CD4-positive, alpha-beta T cell (primary cell): ENCODE measurements at places on chromosomes 11 and 22. TPM values are rescaled to one million over a fixed set of nuclear protein-coding genes. Genes with fewer than 3 reads are reported as not detected.

- H3K36me3 ChIP-seq, result no peaks in the 10 kb centered on the region
- H3K4me1 ChIP-seq, result no peaks in the 10 kb centered on the region
- H3K27ac ChIP-seq, result no peak overlapping the region
- H3K4me3 ChIP-seq, result no peak overlapping the region
Observed at GRCh38 chr11:81568918-81569317, 1164.7 kb downstream of the FAM181B start.

GRCh38 chr11:4672470-4672869 lies 25.2 kb downstream of the OR51E2 start:
- DNase-seq, result no peak
- no peak overlapping the region for H3K27ac ChIP-seq
- H3K4me1 ChIP-seq, result no peaks in the 10 kb centered on the region
- H3K4me3 ChIP-seq, result no peak overlapping the region
- H3K27me3 ChIP-seq, result peaks cover 6% of the 10 kb centered on the region

DNA sequence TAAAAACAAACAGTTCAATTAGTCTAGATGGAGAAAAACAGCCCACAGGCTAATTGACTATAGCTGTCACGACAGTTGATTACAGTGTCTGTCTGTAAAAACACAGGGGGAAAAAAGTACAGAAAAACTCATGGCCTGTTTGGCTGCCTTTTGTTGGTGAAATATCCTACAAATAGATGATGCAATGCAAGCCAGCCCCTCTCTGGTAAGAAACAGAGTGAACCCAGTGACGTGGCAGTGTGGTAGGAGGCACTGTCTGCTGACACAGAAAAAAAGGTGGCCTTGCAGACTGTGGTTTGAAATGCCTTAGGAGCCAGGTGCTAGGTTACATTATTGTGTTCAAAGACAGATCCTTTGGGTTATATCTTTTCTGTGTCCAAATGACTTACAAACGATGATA lies 431.4 kb upstream of the CCDC90B start:
- DNase-seq, result no peak
- no peaks in the 10 kb centered on the region for H3K4me1 ChIP-seq
- H3K27me3 ChIP-seq, result peaks cover 3% of the 10 kb centered on the region
- H3K36me3 ChIP-seq, result no peaks in the 10 kb centered on the region
- no peak overlapping the region for H3K27ac ChIP-seq
- no peak overlapping the region for H3K4me3 ChIP-seq

DNA sequence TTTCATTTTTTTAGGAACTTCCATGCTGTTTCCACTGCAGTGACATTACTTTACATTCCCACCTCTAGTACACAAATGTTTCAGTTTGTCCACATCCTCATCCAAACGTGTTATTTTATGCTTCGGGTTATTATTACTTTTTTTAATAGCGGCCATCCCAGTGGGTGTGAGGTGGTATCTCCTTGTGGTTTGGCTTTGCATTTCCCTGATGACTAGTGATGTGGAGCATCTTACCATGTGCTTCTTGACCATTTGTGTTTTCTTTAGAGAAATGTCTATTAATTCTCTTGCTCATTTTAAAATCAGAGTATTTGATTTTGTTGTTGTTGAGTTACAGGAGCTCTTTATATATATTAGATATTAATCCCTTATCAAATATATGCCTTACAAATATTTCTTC lies 70.3 kb upstream of the ANO1 start:
- H3K36me3 ChIP-seq, result no peaks in the 10 kb centered on the region
- no peaks in the 10 kb centered on the region for H3K4me1 ChIP-seq
- H3K4me3 ChIP-seq, result no peak overlapping the region

DNA sequence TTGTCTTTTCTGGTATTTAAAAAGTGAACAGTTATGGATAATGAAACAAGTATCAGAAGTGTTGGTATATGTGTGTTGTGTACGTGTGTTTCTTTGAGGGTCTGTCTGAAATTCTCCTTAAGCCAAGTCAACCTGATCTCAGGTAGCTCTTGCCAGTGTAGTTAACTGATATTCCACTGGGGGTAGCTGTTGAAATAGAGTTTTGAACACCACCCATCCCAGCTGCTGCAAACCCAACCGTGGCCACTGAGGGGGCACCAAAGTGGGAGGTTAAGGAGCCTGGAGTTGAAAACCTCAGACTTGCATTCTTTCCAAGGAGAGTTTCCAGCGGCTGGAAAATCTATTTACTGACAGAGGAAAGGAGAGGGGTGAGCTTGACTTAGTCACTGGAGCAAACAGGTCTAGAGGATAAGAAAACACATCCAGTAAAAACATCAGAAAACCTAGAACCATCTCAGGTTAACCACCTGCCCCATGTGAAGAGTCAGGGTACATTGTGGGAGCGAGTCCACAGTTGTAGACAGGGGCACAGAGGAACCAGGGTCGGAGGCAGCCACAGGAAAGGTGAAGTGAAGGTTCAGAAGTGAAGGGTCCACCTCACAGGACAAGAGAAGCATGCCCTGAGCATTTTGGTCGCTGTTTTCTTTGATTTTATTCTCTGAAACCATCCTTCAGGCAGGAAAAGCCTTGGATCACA lies 8.8 kb upstream of the CUL5 start:
- no peak overlapping the region for H3K27ac ChIP-seq
- H3K27me3 ChIP-seq, result peaks cover 3% of the 10 kb centered on the region
- no peaks in the 10 kb centered on the region for H3K36me3 ChIP-seq

Gene DDT
- total RNA-seq, result 82.3 TPM

Gene DERL3
- total RNA-seq, result 0.66 TPM

DNA sequence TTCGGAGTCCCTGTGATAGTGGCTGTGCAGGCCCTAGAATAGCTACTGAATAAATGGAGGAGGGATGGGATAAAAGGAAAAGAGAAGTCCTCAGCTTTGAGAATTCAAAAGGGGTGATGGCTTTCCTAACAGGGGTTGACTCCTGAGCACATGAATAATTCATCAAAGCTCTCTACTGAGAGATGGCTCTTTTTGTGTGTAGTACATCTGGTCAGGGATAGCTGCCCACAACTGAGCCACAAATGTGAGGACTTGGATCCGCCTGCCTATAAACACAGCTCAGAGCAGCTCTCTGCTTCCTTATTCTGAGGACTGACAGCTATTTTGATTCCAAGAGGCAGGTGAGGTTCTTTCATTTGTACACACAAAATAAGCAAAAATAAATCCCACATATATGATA lies 82.3 kb downstream of the USP35 start:
- H3K27ac ChIP-seq, result no peak overlapping the region
- no peaks in the 10 kb centered on the region for H3K27me3 ChIP-seq
- H3K36me3 ChIP-seq, result no peaks in the 10 kb centered on the region

GRCh38 chr11:59866397-59866796 lies at the start of gene TCN1:
TSS of gene TCN1 (minus strand) at chr11:59866487. CDS start at chr11:59866470, 17 bp downstream.
- H3K27me3 ChIP-seq, result no peaks in the 10 kb centered on the region
- peak; percentile 13 for DNase-seq
- H3K4me3 ChIP-seq, result no peak within 1 kb of the TSS
- H3K4me1 ChIP-seq, result no peaks in the 10 kb centered on the region
- H3K36me3 ChIP-seq, result no peaks in the 10 kb centered on the region

GRCh38 chr11:47656260-47656885 lies 14.0 kb upstream of the MTCH2 start:
- H3K36me3 ChIP-seq, result no peaks in the 10 kb centered on the region
- no peak overlapping the region for H3K4me3 ChIP-seq
- H3K4me1 ChIP-seq, result no peaks in the 10 kb centered on the region
- no peaks in the 10 kb centered on the region for H3K27me3 ChIP-seq

GRCh38 chr11:72631806-72632731 lies 42.2 kb downstream of the PDE2A start:
- no peaks in the 10 kb centered on the region for H3K27me3 ChIP-seq
- DNase-seq, result no peak
- H3K4me3 ChIP-seq, result no peak overlapping the region
- no peak overlapping the region for H3K27ac ChIP-seq
- H3K4me1 ChIP-seq, result no peaks in the 10 kb centered on the region

- H3K4me1 ChIP-seq, result no peaks in the 10 kb centered on the region
- no peak overlapping the region for H3K27ac ChIP-seq
- no peak overlapping the region for H3K4me3 ChIP-seq
- peaks cover 26% of the 10 kb centered on the region for H3K27me3 ChIP-seq
- H3K36me3 ChIP-seq, result no peaks in the 10 kb centered on the region
Observed at GRCh38 chr22:48919851-48920589, 907.7 kb downstream of the BRD1 start.

GRCh38 chr22:33542153-33542552 lies 378.1 kb downstream of the LARGE1 start:
- no peak for DNase-seq
- H3K4me1 ChIP-seq, result no peaks in the 10 kb centered on the region
- no peaks in the 10 kb centered on the region for H3K27me3 ChIP-seq
- no peaks in the 10 kb centered on the region for H3K36me3 ChIP-seq

GRCh38 chr11:101279728-101280127 lies 150.1 kb upstream of the PGR start:
- H3K27me3 ChIP-seq, result no peaks in the 10 kb centered on the region
- H3K4me3 ChIP-seq, result no peak overlapping the region
- no peaks in the 10 kb centered on the region for H3K36me3 ChIP-seq
- H3K27ac ChIP-seq, result no peak overlapping the region

Gene SUSD2
- 0.80 TPM for total RNA-seq

Gene VSIG2
- total RNA-seq, result not detected

Gene PTH
- not detected for total RNA-seq

GRCh38 chr11:17116117-17116516 lies 38.6 kb upstream of the RPS13 start:
- H3K4me3 ChIP-seq, result no peak overlapping the region
- no peaks in the 10 kb centered on the region for H3K27me3 ChIP-seq
- no peak overlapping the region for H3K27ac ChIP-seq
- no peaks in the 10 kb centered on the region for H3K4me1 ChIP-seq

- H3K27me3 ChIP-seq, result no peaks in the 10 kb centered on the region
- DNase-seq, result no peak
- no peak overlapping the region for H3K4me3 ChIP-seq
- H3K27ac ChIP-seq, result no peak overlapping the region
Observed at GRCh38 chr11:17458268-17458667, 18.4 kb downstream of the ABCC8 start.

- no peaks in the 10 kb centered on the region for H3K27me3 ChIP-seq
- H3K36me3 ChIP-seq, result peaks cover 9% of the 10 kb centered on the region
- no peak overlapping the region for H3K4me3 ChIP-seq
- DNase-seq, result no peak
- H3K27ac ChIP-seq, result peak overlapping the region; percentile 34
Observed at GRCh38 chr11:36385121-36385970, 89.3 kb downstream of the PRR5L start.

Gene OR52H1
- total RNA-seq, result not detected

DNA sequence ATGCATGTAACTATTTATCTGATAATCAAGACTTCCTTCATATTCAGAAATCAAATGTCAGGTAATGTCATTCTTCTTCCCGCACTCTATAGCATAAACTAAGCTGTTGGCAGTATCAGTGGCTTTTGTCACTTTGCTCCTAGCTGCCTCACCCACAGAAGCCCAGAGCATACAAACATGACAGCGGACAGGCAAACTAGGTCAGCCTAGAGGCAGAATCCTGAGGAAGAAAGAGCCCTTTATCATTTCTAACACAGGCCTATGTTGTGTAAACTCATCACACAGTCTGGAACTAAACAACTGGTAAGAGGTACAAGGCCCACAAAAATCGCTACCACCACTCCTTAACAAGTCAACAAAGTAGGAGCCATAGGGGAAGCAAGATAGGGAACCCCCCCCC lies 21.0 kb downstream of the GUCY1A2 start:
- H3K27me3 ChIP-seq, result no peaks in the 10 kb centered on the region
- no peak overlapping the region for H3K4me3 ChIP-seq
- H3K27ac ChIP-seq, result no peak overlapping the region
- no peak for DNase-seq
- H3K36me3 ChIP-seq, result no peaks in the 10 kb centered on the region
- no peaks in the 10 kb centered on the region for H3K4me1 ChIP-seq

GRCh38 chr22:39514373-39514973 lies 5.9 kb upstream of the ATF4 start:
- DNase-seq, result no peak
- peaks cover 8% of the 10 kb centered on the region for H3K4me1 ChIP-seq
- H3K4me3 ChIP-seq, result no peak overlapping the region
- H3K27ac ChIP-seq, result no peak overlapping the region
- peaks cover 75% of the 10 kb centered on the region for H3K36me3 ChIP-seq

- H3K36me3 ChIP-seq, result no peaks in the 10 kb centered on the region
- peaks cover 21% of the 10 kb centered on the region for H3K4me1 ChIP-seq
- no peak for DNase-seq
- peaks cover 4% of the 10 kb centered on the region for H3K27me3 ChIP-seq
- no peak overlapping the region for H3K4me3 ChIP-seq
Observed at GRCh38 chr11:114322934-114323333, 26.7 kb downstream of the NNMT start.

- H3K27ac ChIP-seq, result no peak overlapping the region
- DNase-seq, result no peak
- no peaks in the 10 kb centered on the region for H3K27me3 ChIP-seq
- no peaks in the 10 kb centered on the region for H3K4me1 ChIP-seq
- no peak overlapping the region for H3K4me3 ChIP-seq
Observed at GRCh38 chr11:6894097-6894496, 1.8 kb upstream of the OR2D2 start.

DNA sequence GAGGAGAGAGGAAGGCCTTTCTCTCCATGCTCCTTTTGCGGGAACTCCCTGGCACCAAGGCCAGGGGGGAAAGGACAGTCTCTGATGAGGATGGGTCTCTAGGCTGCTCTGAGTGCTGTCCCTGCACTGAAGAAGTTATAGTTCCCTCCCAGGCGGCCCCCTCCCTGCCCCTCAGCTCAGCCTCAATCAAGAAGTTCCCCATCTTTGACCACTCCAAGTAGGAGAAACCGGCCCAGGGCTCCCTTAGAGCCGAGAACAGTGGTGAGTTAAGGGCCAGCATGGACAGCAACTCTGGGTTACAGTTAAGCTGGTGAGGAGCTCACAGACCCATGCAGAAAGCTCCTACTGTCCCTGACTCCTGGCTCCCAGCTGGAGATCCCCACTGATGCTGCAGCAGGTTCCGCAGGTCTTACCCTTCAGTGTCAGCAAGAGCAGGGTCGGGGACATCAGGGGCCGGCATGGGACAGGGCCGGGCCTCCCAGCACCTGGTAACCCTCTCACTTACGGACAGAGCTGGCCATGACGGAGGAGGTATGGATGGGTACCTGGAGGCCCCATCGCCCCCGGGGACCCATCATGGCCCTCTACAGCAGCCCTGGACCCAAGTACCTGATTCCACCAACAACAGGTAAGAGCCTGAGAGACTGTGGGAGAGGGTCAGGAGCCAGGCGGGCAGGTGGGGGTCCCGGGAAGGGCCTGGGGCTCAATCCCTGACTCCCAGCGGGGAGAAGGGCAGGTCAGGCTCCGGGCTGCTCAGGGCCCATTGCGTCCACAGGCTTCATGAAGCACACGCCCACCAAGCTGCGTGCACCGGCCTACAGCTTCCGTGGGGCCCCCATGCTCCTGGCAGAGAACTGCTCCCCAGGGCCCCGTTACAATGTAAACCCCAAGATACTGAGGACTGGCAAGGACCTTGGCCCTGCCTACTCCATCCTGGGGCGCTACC lies 4.2 kb downstream of the SCGB1C1 start:
- H3K4me3 ChIP-seq, result no peak overlapping the region
- H3K4me1 ChIP-seq, result peaks cover 13% of the 10 kb centered on the region
- DNase-seq, result peak; percentile 24
- H3K27me3 ChIP-seq, result no peaks in the 10 kb centered on the region
